ENCODE measurements at places on chromosomes 16 and 17.

DNA sequence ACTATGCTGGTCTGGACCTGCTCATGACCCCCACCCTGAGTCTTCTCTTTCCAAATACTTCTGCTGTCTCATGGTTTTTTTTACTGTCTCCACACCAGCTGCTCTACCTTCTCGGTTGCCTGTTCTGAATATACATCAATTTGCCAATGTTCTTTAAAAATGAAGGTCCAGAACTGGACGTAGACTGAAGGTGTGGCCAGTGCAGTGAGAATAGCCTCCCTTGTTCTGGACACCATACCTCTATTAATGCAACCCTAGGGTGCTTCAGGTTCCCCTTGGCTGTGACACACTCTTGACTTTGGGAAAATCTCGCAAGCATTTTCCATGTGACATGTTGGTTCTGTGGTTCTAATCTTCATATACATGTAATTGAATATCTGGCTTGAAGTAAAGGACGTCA is 15.3 kb upstream of the IL21R start:
- DNase-seq = no peak

GRCh38 chr17:77499699-77500435 is 359.1 kb downstream of the SEC14L1 start:
- DNase-seq = no peak

GRCh38 chr16:65489531-65490023 is 367.7 kb upstream of the CDH11 start:
- no peak for DNase-seq

DNA sequence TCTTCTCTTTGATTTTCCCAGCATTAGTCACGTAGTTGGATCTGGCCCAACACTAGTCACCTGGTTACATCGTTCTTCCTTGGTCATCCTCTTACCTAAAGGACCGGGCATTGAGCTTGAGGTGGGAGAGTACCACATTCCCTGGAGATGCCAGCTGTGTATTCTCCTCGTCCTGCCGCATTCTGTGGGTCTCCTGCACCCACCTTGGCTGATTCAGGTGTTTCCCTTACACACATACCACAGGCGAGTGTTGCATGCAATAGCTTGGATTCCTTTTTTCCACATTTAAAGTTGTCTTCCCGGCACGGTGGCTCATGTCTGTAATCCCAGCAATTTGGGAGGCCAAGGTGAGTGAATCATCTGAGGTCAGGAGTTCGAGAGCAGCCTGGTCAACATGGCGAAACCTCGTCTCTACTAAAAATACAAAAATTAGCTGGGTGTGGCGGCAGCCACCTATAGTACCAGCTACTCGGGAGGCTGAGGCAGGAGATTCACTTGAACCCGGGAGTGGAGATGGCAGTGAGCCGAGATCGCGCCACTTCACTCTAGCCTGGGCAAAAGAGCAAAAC is 21.6 kb upstream of the CLEC18C start:
- DNase-seq = no peak

DNA sequence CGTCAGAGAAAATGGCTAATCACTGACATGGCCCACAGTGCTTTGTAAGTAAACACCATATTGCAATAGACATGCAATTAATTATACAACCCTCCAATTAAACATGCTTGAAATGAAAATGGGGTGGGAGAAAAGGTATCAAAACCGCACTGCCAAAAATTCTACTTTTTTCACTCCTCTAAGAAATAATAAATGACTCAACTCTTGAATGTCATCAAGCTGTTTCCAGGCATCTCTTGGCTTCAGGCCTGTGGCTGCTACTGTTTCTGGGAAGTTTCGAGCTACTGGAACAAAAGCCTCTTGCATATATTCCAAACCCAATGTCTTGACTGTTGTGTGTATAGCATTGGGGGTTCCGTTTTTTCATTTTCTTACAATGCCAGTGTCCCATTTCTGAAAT is 412.6 kb downstream of the RBFOX1 start:
- DNase-seq = no peak

DNA sequence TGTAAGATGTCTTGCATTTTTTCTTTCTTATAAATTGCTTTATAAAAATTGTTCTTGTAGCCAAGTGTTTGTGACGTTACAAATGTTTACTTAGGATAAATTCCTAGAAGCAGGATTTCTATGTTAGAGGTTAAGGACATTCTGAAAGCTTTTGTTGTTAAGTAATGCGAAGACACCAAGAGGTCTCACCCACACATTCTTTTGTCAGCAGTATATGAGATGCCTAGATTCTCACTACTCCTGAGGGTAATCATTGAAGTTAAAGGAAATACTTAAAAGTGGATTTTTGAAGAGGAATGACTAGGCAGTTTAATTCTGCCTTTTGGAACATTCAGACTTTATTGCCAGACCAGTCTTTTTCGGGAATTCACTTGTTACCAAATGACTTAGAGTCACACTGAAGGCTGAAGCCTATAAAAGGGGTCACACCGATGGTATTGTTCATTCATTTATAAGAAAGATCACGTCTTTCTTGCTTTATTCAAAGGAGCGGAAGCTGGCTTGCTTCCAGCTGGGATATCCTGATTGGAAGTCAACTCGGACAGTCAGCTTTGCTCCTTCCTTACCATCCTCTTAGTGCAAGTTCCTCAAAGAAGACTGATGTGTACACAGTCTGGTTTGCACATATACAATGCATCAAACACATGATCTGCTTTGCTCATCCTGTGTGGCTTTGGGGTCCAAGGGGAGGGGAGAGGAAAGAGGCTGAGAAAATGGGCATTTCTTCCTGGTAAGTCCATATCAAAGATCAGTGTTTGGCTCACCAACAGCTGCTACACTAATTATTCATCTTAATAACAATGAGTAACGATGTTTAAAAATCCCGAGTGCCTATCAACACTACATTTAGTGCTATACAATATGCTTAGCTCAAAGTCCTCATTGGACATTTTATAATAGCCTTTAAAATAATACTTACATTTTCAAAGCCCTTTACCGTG is 160.0 kb downstream of the MAP2K6 start:
- no peak for DNase-seq

GRCh38 chr17:192666-193425 is 11.4 kb upstream of the DOC2B start:
- DNase-seq = no peak

GRCh38 chr17:1966274-1967086 is 58.7 kb downstream of the RTN4RL1 start:
- no peak for DNase-seq

DNA sequence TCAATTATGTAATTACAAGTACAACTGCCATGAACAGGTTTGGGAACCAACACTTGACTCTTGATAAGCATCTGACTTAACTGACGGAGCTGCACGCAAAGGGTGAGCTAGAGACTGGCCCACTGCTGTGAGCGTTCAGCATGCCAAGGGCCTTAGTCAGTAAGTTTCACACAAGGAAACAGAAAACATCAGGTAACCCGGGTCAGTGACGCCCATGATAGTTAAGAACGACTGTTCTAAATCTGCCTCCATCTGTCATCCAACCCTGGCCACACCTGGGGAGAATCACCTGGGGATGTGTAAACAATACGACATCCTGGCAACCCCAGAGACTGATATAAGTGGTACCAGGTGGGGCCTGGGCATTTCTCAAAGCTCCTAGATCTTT is 12.3 kb downstream of the SMIM5 start:
- no peak for DNase-seq

DNA sequence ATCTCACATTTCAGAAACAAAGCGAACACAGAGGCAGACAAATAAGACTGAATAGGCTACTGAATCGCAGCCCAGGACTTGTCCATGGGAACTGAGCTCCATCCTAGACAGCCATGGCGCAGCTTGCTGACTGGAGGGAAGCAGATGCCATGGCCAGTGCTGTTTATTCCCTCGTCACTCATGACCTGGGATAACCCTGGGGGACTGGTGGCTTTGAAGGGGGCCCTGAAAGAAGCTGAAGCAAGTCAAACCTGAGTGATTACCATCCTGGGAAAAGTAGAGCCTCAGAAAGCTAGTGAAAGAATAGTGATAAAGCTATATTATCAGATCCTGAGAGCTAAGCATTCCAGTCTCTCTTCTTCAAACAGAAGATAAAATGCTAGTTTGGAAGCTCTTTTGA is 94.1 kb downstream of the RPGRIP1L start:
- no peak for DNase-seq

- no peak for DNase-seq
These were observed 9.2 kb upstream of the NAT9 start for GRCh38 chr17:74785096-74785980.

- DNase-seq = no peak
These were observed 6.5 kb downstream of the BMERB1 start for GRCh38 chr16:15440852-15441251.

DNA sequence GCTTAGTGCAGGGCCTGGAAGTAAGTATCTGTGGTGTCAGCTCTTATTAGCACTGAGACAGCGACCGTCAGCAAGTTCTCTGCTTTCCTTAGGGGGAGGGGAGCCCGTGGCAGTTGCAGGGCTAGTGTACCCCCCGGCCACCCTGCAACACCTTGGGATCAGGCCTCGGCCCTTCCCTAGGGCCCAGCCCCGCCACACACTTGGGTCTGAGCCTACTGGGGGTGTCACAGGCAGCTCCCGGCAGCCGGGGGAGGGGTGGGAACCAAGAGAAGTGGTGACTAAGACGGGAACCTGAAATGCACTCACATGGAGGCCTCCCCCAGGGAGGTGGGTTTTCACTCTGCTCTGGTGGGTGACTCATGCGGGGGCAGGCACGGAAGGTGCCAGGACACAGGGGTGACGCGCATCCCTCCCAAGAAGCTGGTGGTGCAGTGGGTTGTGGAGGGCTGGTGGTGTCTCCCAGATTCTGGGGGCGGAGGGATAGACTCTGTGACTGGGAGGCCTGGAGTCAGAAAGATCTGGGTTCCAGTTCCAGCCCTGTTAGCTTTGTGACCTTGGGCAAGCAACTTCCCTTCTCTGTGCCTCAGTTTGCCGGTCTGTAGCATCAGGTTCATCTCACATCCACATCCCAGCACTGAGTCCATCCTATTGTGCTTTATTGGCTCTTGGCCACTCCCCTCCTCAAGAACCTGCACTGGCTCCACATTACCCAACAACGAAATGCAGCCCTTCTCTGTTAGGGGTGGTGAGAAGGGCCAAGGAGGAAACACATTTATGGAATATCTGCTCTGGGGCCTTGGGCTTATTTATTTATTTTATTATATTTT is 44.5 kb downstream of the LAT start:
- peak; percentile 94 for DNase-seq

DNA sequence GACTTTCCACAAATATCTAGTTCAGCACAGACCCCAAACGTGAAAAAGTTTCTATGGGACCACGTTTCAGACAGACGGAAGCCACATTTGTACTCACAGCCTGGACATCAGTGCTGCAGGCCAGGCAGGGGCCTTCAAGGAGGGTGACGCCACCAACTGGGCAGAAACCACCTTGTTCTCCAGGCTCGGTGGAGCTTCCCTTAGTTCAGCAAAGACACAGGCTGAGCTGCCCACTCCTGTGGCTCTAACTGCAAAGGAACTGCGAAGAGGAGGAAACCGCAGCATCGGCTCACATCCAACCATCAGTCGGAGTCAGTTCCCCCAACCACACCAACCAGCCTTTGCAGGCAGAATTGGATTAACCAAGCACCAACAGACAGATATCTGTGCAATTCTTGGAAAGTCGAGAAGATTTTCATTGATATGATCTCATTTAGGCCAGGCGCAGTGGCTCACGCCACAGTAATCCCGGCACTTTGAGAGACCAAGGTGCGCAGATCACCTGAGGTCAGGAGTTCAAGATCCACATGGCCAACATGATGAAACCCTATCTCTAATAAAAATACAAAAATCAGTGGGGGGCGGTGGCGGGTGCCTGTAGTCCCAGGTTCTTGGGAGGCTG is 73.3 kb upstream of the CNEP1R1 start:
- no peak for DNase-seq

- no peak for DNase-seq
These were observed 121.9 kb upstream of the TNRC6C start for GRCh38 chr17:77836557-77837041.

- DNase-seq = no peak
These were observed 314.5 kb upstream of the KCNJ16 start for GRCh38 chr17:69760562-69760961.

- DNase-seq = no peak
These were observed 16.8 kb upstream of the DRG2 start for GRCh38 chr17:18070861-18071340.

DNA sequence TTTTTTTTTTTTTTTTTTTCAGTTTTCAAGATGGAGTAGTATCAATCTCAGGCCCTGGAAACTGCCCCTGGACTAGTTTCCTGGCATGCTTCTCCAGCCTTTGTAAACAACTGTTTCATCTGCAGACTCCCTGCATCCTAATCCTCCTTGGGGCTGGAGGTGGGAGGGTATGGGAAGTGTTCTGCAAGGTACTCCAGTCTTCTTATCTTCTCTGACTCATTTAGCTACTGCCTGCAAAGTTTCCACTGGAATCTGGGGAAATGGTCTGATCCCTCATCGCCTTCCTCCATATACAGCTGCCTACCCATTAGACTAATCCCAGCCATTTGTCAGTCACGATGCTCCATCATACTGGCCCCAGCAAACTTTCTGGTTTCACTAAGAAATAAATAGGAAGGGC is 21.5 kb downstream of the COPZ2 start:
- DNase-seq = no peak

DNA sequence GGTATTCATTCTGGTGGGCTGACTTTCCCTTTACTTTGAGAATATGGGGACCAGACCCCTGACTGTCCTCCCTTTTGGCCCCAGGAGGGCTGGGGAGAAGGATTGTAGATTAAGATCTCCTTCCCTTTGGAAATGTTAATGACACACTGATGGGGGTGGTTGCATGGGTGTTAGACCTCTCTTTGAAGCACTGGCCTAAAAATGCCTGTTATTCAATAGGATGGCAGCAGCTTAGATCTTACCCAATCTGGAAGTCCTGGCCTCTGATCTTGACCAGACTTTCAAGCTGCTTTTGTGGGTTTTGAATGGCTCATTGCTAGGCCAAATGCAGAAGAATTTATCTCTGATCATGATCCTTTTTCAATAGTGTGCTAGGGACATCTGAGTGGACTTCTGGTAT is 25.7 kb downstream of the MAP3K3 start:
- DNase-seq = no peak

DNA sequence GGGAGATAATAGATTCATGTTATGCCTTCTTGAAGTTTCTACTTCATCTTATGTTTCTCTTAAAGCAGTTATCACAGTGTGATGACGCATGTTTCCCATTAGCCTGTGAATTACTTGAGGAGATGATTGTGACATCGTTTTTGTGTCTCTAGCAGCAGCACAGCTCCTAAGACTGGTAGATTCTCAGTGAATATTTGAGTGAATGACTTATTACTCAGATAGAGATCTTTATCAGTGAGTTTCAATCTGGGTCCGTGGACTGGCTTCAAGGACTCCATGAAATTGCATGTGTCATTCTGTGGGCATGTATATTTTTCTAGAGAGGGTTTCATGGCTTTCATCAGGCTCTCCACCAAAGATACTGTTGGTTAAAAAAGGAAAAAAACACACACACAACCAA is 29.9 kb downstream of the YPEL2 start:
- no peak for DNase-seq

- no peak for DNase-seq
These were observed 31.7 kb downstream of the CCDC57 start for GRCh38 chr17:82180776-82181528.

All from stimulated activated effector memory CD8-positive, alpha-beta T cell treated with anti-CD3 and anti-CD28 coated beads, Interleukin-12 subunit alpha, Interleukin-12 subunit beta, amount 100 ng/mL, for 72 hours (primary cell).